ENCODE measurements at places on chromosomes 7 and 10. TPM values are rescaled to one million over a fixed set of nuclear protein-coding genes. Genes with fewer than 3 reads are reported as not detected.

The JAZF1 gene
- 14.9 TPM for total RNA-seq

The PODXL gene
- 264 TPM for total RNA-seq

The ERVW-1 gene
- total RNA-seq, result not detected

The VOPP1 gene
- total RNA-seq, result 154 TPM

The PLEKHS1 gene
- not detected for total RNA-seq

The OLAH gene
- 0.51 TPM for total RNA-seq

The CPN1 gene
- total RNA-seq, result not detected

The PDZD8 gene
- 22.6 TPM for total RNA-seq

The GJC3 gene
- not detected for total RNA-seq

The NEUROD6 gene
- total RNA-seq, result not detected

The ASB15 gene
- not detected for total RNA-seq

The SNX10 gene
- total RNA-seq, result 1.2 TPM

The PTPRZ1 gene
- total RNA-seq, result not detected

The NUTM2A gene
- 0.14 TPM for total RNA-seq

The CNPY1 gene
- total RNA-seq, result not detected

The C10orf67 gene
- not detected for total RNA-seq

The CFTR gene
- total RNA-seq, result not detected

The ACTL6B gene
- not detected for total RNA-seq

The ATRNL1 gene
- not detected for total RNA-seq

The LIPN gene
- not detected for total RNA-seq

The SYT15 gene
- 0.75 TPM for total RNA-seq

The WEE2 gene
- not detected for total RNA-seq

The INHBA gene
- total RNA-seq, result 32.3 TPM

Data from endothelial cell of umbilical vein (primary cell).